ENCODE measurements at places on chromosomes 1 and 21.
A peak's percentile ranks its signal among the peaks of the same experiment; 100 is the strongest.

DNA sequence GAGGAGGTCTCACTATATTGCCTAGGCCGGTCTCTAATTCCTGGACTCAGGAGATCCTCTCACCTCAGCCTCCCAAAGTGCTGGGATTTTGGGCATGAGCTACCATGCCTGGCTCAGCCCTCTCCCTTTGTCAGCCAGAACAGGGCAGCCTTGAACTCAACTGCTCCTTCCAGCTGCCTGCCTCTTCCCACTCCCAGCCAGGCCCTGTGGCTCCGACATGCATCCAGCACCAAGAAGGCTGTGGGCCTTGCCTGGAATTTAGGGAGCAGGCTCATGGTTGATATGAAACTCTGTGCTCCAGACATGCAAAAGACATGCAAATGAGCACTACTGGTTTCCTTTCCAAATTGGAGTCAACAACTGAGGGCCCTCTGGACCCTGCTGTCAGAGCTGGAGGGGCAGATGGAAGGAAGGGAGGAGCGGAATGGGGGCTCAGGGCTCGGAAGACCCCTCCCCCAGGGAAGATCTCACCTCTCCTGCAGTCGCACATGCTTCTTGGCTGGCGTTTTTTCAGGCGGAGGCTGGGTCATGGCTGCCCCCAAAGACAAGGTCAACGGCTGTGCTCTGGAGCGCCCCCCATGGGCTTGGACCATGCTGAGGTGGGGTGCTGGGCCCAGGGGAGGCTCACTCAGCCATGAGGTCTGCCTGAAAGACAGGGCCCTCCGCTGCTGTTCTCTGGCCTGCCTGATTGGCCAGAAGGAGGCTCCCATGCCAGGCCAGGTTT lies 1.4 kb downstream of the PTPN7 start:
- DNase-seq = no peak

- DNase-seq = no peak
Measured at GRCh38 chr1:117638759-117639158, 32.9 kb downstream of the TENT5C start.

DNA sequence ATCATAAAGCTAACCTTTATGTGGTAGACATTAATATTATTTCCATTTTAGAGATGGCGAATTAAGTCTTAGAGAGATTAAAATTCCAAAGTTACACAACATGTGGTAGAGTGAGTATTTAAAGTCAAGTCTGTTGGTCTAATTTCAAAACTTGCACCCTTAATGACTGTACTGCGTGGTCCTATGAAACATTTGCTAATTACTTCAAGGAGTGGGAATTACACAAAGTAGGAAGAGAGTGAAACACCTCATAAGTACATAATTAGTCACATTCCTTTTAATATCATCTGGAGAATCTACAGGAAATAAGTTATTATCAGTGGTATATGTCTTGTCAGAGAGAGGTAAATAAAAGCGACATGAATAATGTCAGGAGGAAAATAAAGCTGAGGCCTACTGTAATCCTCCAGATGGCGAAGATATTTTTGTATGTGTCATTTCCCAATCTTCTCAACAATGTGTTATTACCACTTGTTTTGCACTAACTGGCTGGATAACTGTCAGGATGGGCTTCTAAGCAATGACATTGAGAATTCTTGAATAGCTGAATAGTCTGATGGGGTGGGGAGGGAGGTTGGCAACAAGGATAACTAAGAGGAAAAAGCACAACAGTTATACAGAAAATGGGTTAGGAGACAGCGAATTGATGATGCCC lies 95.5 kb downstream of the TNFSF18 start:
- no peak for DNase-seq

DNA sequence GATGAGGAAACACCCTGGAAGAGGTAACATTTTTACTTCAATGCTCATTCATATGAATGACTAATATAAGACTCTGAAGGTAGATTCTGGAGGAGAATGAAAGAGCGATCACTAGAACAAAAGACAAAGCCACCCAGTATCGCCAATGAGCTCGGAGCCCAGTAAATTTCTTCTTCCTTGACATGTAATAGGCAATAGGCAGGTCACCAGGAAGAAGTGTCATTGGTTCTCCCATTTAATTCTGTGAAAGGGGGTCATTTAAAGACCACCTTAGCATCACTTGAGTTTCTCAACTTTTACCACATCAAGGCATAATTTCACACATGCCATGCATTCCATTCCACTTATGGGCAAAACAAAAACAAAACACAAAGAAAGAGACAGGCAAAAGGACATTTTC lies 7.9 kb downstream of the TNFSF18 start:
- peak; percentile 10 for DNase-seq

DNA sequence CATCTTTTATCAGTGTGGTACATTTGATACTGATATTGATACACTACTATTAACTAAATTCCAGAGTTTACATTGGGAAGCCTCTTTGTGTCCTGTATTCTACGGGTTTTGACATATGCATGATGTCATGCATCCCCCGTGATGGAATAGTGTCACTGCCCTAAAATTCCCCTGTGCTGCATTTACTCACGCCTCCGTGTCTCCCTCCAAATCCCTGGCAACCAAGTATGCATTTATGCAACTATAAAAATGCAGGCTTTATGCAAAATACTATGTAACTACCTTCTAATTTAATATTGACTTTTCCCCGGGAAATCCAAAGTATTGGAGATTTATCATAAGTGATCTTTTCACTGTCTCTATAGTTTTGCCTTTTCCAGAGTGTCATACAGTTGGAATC lies 453.7 kb upstream of the RUNX1 start:
- no peak for DNase-seq

GRCh38 chr1:227900571-227901051 lies 47.1 kb downstream of the WNT9A start:
- DNase-seq = no peak

DNA sequence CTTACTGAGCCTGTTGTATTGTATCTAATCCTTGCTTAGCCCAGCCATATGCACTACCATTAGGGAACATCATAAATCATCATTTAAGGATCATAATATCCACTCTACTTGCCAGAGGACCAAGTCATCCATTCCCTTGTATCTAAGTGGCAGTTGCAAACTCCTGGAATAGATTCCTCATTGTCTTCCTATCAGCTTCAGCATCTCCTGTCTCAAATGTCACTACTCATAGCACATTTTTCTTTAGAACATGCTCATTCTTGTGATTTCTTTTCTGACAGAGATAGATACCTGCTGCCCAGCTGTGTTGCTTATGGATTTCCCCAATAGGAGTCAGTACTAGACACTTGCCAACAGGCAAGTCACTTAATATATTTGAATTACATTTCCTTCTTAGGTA lies 84.3 kb downstream of the OLFML3 start:
- DNase-seq = no peak
